ENCODE measurements at places on chromosomes 5 and 9. TPM values are rescaled to one million over a fixed set of nuclear protein-coding genes. Genes with fewer than 3 reads are reported as not detected.
A peak's percentile ranks its signal among the peaks of the same experiment; 100 is the strongest.

PHF24 gene
- total RNA-seq, result 1.1 TPM

ADGRD2 gene
- not detected for total RNA-seq

CDKN2A gene
- total RNA-seq, result 6.1 TPM

JMY gene
- total RNA-seq, result 33.2 TPM

FOXD4L4 gene
- not detected for total RNA-seq

ECM2 gene
- 3.3 TPM for total RNA-seq

ABITRAM gene
- 5.8 TPM for total RNA-seq

GABRP gene
- not detected for total RNA-seq

FAXDC2 gene
- 96.1 TPM for total RNA-seq

- DNase-seq, result no peak
- no peaks in the 10 kb centered on the region for H3K36me3 ChIP-seq
- no peaks in the 10 kb centered on the region for H3K27me3 ChIP-seq
- no peak overlapping the region for H3K27ac ChIP-seq
These were observed 46.9 kb downstream of the RASGRF2 start for GRCh38 chr5:81006947-81007636.

GRCh38 chr5:86439593-86440110 is 178.1 kb upstream of the COX7C start:
- H3K36me3 ChIP-seq, result no peaks in the 10 kb centered on the region
- no peaks in the 10 kb centered on the region for H3K27me3 ChIP-seq
- DNase-seq, result no peak
- H3K4me3 ChIP-seq, result no peak overlapping the region

DNA sequence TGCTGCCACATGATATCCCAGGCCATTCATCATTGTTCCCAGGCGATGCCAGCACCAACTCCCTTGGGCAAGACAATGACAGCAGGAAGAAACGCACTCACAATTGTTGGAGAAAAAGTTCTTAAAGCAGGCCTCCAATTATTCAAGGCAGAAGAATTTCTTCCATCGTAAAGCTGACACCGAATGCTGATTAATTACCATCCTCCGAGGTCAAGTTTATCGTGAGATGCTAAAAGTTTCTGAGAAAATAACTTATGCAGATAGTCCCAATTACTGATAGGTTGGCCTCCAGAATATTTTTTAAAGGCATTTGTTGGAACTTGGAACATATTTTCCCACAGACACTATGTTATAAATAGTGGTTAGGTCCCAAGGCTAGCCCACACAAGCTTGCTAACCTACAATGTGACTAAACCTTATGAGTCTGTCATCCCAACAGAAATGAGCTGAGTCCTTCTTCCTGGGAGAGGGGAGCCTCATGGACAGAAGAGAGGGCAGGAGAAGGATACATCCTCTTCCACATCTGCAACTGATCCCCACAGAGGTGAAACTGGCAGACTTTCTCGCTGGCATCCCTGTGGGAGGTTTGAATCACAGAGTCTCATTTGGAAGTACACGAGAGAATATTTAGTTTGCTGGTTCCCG is 202.4 kb upstream of the TBC1D2 start:
- no peaks in the 10 kb centered on the region for H3K4me1 ChIP-seq
- H3K4me3 ChIP-seq, result no peak overlapping the region
- H3K27me3 ChIP-seq, result peaks cover 9% of the 10 kb centered on the region
- no peak overlapping the region for H3K27ac ChIP-seq

GRCh38 chr5:54766748-54767147 is 218.6 kb downstream of the ESM1 start:
- no peak for DNase-seq
- H3K36me3 ChIP-seq, result no peaks in the 10 kb centered on the region
- no peaks in the 10 kb centered on the region for H3K27me3 ChIP-seq
- H3K27ac ChIP-seq, result no peak overlapping the region
- no peak overlapping the region for H3K4me3 ChIP-seq

DNA sequence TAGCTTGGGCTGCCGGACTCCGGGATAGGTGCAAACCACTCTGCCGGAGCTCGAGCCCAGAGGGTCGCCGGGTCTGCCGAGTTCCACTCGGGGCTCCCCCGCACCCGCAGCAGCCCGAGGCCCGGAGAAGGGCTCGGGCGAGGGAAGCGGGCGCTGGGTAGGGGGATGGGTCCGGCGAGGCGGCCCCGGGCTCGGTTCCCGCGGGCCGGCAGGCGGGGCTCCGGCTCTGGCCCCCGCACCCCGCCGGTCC is 507 bp downstream of the RICTOR start:
- peak overlapping the region; percentile 99 for H3K27ac ChIP-seq
- peaks cover 25% of the 10 kb centered on the region for H3K4me1 ChIP-seq
- H3K27me3 ChIP-seq, result no peaks in the 10 kb centered on the region
- no peaks in the 10 kb centered on the region for H3K36me3 ChIP-seq
- DNase-seq, result peak; percentile 64
- peak overlapping the region; percentile 86 for H3K4me3 ChIP-seq

GRCh38 chr5:135557076-135557838 is 21.5 kb upstream of the NEUROG1 start:
- H3K27me3 ChIP-seq, result peaks cover 39% of the 10 kb centered on the region
- H3K36me3 ChIP-seq, result no peaks in the 10 kb centered on the region
- no peaks in the 10 kb centered on the region for H3K4me1 ChIP-seq
- peak; percentile 42 for DNase-seq
- no peak overlapping the region for H3K27ac ChIP-seq
- no peak overlapping the region for H3K4me3 ChIP-seq

DNA sequence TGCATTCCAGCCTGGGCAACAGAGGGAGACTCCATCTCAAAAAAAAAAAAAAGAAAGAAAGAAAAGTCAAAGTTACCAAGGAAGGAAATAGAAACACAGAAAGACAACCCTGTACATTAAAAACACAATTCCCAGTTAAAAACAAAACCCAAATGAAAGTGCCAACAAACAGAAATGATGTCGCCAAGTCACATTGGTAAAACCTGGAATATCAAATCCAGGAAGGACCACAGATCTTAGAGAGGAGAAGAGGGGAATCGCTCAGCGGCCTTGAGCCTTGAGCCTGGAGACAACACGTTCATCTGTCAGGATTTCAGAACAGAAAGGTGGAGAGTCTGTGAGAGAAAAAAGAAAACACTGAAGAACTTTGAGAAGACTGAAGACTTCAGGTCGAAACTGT is 1.2 kb upstream of the ZDHHC11 start:
- H3K27me3 ChIP-seq, result peaks cover 52% of the 10 kb centered on the region
- H3K4me1 ChIP-seq, result peaks cover 5% of the 10 kb centered on the region
- no peak overlapping the region for H3K27ac ChIP-seq
- DNase-seq, result no peak
- H3K4me3 ChIP-seq, result no peak overlapping the region
- H3K36me3 ChIP-seq, result no peaks in the 10 kb centered on the region

DNA sequence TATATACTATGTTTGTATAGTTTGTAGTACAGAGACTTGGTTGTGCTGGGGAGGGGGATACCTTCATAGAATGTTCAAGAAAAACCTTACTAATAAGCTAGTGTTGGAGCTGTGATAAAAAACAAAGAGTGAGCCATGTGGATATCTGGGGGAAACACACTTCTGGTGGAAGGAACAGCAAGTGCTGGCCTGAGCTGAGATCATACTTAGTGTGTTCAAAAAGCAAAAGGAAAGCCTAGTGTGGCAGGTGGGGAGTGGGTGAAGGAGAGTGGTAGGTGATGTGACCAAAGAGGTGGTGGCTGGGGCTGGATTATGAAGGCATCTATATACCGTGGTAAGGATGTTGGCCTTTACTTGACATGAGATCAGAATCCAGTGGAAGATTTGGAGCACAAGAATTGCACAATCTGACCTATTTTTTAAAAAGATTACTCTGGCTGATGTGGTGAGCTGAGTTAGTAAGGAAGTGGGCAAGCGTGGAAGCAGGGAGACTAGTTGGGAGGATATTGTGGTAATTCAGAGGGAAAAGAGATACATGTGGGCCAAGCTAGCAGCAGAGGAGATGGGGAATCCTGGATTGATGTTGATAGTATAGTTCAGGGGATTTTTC is 26.6 kb downstream of the PALM2AKAP2 start:
- DNase-seq, result no peak
- no peaks in the 10 kb centered on the region for H3K27me3 ChIP-seq
- no peaks in the 10 kb centered on the region for H3K36me3 ChIP-seq
- H3K4me3 ChIP-seq, result no peak overlapping the region
- no peaks in the 10 kb centered on the region for H3K4me1 ChIP-seq
- H3K27ac ChIP-seq, result peak overlapping the region; percentile 43

DNA sequence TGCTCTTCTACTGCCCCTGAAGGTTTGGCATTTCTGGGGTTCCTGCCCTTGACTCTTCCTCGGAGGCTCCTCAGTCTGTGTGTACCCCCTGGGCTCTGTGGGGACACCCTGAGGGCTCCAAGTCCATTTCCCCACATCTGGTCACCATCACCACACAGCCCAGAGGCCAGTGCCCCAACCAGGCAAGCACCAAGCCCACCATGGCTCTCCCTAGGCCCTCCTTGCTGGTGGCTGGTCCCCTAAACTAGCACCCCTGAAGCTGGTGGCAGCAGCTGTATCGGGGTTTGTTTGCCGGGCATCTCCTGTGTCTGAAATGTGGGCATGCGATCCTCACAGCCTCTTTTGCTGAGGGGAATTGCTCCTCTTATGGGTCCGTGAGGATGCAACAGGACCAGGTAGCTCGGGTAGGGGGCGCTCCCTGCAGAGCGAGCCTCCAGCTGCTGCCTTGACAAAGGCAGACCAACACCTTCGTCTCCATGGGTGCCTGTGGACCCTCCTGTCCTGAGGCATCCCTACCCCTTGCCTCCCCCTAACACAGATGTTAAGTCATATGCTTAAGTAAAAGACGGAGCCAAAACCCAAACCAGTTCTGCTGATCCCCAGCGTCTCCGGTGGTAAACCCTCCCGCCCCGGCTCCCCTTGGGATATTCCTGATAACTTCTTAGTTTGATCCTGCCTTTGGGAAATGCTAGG is 138.9 kb upstream of the IRX4 start:
- no peaks in the 10 kb centered on the region for H3K27me3 ChIP-seq
- no peak for DNase-seq
- no peak overlapping the region for H3K4me3 ChIP-seq
- no peaks in the 10 kb centered on the region for H3K36me3 ChIP-seq

DNA sequence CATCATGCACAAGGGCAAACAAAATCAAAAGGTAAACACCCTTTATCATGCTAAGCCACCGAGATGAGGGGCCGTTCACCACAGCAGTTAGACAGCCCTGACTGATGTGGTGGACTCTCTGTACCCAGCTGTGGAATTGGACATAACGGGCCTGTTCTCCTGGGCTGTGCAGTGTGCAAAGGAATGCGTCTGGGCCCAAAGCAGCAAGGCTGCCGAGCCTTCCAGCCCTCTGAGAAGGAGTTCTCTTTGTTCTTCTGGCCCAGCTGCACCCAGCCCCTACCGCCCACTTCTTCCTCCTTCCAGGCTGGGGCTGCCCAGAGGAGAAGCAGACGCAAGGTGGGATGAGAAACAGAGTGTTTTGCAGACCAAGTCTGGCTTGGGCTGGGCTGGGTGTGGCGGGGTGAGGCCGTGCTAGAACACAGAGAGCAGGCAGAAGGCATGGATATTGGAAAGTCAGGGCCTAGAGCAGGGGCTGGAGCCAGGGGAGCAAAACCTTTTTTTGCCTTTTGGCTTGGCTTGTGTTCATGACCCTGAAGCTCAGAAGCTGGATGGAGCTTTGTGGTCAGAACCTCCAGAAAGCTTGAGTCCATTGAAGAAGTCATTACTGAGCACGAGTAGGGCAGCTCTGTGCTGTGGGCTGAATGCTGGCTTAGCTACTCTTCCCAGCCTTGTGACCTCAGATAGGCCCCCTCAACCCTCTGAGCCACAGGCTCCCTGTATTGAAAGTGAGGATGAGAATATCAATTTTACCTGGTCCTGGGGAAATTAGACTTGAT is 49.8 kb upstream of the SH3PXD2B start:
- H3K36me3 ChIP-seq, result no peaks in the 10 kb centered on the region
- DNase-seq, result peak; percentile 80
- H3K4me3 ChIP-seq, result no peak overlapping the region
- H3K4me1 ChIP-seq, result no peaks in the 10 kb centered on the region

GRCh38 chr9:31807574-31808256 is 576.7 kb upstream of the ACO1 start:
- H3K4me3 ChIP-seq, result no peak overlapping the region
- no peaks in the 10 kb centered on the region for H3K36me3 ChIP-seq
- DNase-seq, result no peak

- DNase-seq, result no peak
- H3K27ac ChIP-seq, result no peak overlapping the region
- H3K4me1 ChIP-seq, result no peaks in the 10 kb centered on the region
- H3K4me3 ChIP-seq, result no peak overlapping the region
- no peaks in the 10 kb centered on the region for H3K27me3 ChIP-seq
- no peaks in the 10 kb centered on the region for H3K36me3 ChIP-seq
These were observed 6.1 kb upstream of the TMEFF1 start for GRCh38 chr9:100466829-100467221.

GRCh38 chr9:136403915-136404800 is 4.2 kb upstream of the SNAPC4 start:
- no peak for DNase-seq
- no peak overlapping the region for H3K27ac ChIP-seq
- H3K4me3 ChIP-seq, result no peak overlapping the region

DNA sequence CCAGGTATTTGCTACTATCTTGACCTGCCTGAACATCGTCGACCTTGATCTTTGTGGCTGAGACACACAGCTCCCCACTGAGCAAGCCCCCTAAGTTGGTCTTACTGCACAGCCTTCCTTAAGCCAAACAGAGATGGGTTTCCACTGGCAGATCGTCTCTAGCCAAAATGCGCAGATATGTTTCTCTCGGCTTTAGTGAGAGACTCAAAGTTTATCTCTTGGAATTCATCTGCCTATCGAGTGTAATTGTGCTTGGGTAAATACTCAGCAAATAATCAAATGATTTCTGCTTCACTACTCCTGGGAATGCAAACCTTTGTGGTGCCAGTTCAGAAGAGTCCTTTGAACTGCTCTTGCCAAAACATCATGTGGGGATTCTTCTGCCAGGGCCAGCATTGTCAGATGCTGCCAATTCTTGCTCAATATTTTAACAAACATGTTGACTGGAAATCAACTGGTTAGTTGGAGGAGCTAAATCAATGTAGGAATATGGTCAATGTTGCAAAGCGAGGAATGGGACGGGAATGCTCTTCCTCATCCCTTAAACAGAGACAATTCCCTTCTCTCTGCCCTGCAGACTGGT is 141.2 kb upstream of the SLC28A3 start:
- no peaks in the 10 kb centered on the region for H3K36me3 ChIP-seq
- H3K27me3 ChIP-seq, result no peaks in the 10 kb centered on the region
- H3K4me1 ChIP-seq, result no peaks in the 10 kb centered on the region
- H3K27ac ChIP-seq, result no peak overlapping the region

- no peak overlapping the region for H3K27ac ChIP-seq
- no peak overlapping the region for H3K4me3 ChIP-seq
- peaks cover 10% of the 10 kb centered on the region for H3K4me1 ChIP-seq
- no peaks in the 10 kb centered on the region for H3K36me3 ChIP-seq
These were observed 102.7 kb downstream of the ARHGEF28 start for GRCh38 chr5:73728493-73729273.

GRCh38 chr9:72473474-72474261 is 47.7 kb upstream of the TMC1 start:
- no peaks in the 10 kb centered on the region for H3K36me3 ChIP-seq
- H3K4me3 ChIP-seq, result no peak overlapping the region
- H3K27me3 ChIP-seq, result no peaks in the 10 kb centered on the region
- H3K27ac ChIP-seq, result peak overlapping the region; percentile 8
- H3K4me1 ChIP-seq, result peaks cover 20% of the 10 kb centered on the region

GRCh38 chr9:76502746-76503145 is 43.8 kb downstream of the GCNT1 start:
- no peaks in the 10 kb centered on the region for H3K4me1 ChIP-seq
- no peaks in the 10 kb centered on the region for H3K27me3 ChIP-seq
- DNase-seq, result no peak
- peaks cover 4% of the 10 kb centered on the region for H3K36me3 ChIP-seq

- H3K27me3 ChIP-seq, result no peaks in the 10 kb centered on the region
- no peak for DNase-seq
- no peak overlapping the region for H3K4me3 ChIP-seq
- H3K27ac ChIP-seq, result no peak overlapping the region
- H3K4me1 ChIP-seq, result peaks cover 16% of the 10 kb centered on the region
These were observed 559.5 kb upstream of the KLF4 start for GRCh38 chr9:108049026-108049607.
